Osteocyte (in vitro differentiated cells): ENCODE measurements at places on chromosomes 11 and 22. TPM values are rescaled to one million over a fixed set of nuclear protein-coding genes. Genes with fewer than 3 reads are reported as not detected.

- H3K36me3 ChIP-seq, result no peaks in the 10 kb centered on the region
- DNase-seq, result no peak
- no peaks in the 10 kb centered on the region for H3K27me3 ChIP-seq
- H3K4me1 ChIP-seq, result no peaks in the 10 kb centered on the region
- no peak overlapping the region for H3K27ac ChIP-seq
- no peak overlapping the region for H3K4me3 ChIP-seq
Measured at GRCh38 chr11:116379185-116379828, 393.5 kb downstream of the BUD13 start.

GRCh38 chr11:31422703-31423102, 53.0 kb downstream of the DNAJC24 start:
- no peaks in the 10 kb centered on the region for H3K36me3 ChIP-seq
- H3K4me1 ChIP-seq, result peaks cover 2% of the 10 kb centered on the region
- no peak for DNase-seq
- no peaks in the 10 kb centered on the region for H3K27me3 ChIP-seq

The GGT5 gene
- total RNA-seq, result 136 and 150 TPM in 2 replicates

The OR51M1 gene
- total RNA-seq, result not detected in 2 replicates

The TREH gene
- not detected in 2 replicates for total RNA-seq
